ENCODE measurements at places on chromosomes 7 and 10.

DNA sequence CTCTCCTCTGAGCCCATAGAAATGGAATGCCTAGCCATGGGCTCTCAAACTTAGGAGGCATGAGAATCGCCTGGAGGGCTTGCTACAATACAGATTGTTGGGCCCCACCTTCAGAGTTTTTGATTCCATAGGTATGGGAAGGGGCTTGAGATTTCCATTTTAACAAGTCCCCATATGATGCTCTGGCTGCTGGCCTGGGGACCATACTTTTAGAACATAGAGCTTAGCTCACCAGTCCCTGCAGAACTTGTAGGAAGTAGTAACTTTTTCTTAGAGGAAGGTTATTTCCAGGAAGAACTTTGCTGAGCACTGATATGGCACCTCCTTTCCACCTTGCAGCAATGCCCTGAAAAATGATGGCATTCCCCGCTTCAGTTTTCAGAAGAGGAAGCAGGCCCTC lies 177.0 kb upstream of the ZMIZ1 start:
- DNase-seq: no peak

DNA sequence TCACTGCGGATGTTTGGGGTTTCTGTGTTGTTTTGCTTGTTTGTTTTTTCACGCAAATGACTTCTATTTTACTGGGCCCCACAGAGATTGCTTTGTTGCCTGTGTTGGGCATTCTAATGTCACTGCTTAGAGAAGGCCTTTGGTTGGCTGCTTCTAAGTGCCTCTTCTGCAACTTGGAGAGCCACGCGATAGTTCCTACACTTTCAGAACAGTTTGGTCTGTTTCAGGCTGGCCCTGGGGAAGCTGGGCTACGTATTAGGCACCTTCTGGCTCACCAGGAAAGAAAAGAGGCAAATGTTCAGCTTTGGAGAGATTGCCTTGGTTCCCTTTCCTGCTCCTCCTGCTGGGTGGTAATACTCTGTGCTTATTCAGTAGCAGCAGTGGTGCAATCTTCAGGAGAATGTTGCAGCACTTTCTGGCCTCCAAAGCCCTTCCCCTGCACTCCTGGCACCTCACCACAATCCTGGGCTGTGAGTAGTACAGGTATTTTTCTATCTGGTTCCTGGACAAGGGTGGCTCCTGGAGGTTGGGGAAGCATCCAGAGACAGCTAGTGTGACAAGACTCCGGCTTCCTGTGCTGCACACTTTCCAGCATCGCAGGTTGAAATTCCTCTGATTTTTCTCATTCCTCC lies 1.2 kb downstream of the ANTXRL start:
- no peak for DNase-seq

DNA sequence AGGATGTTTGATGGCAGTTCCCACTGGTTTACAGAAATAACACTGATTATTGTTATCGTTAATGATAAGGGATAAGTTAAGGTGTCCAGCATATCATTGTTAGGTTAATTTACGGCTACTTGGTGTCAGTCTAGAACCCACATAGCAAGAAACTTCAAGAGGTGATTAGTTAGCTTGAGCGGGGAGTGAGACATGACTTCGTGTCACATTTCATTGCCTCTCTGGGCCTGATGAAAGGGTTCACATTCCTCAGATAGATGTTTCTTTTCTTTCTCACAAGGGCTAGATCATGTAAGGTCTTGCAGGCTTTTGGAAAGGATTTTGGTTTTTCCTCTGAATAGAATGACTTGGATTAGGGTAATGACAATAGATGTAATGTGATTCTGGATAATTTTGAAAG lies 26.7 kb downstream of the WAC start:
- no peak for DNase-seq

DNA sequence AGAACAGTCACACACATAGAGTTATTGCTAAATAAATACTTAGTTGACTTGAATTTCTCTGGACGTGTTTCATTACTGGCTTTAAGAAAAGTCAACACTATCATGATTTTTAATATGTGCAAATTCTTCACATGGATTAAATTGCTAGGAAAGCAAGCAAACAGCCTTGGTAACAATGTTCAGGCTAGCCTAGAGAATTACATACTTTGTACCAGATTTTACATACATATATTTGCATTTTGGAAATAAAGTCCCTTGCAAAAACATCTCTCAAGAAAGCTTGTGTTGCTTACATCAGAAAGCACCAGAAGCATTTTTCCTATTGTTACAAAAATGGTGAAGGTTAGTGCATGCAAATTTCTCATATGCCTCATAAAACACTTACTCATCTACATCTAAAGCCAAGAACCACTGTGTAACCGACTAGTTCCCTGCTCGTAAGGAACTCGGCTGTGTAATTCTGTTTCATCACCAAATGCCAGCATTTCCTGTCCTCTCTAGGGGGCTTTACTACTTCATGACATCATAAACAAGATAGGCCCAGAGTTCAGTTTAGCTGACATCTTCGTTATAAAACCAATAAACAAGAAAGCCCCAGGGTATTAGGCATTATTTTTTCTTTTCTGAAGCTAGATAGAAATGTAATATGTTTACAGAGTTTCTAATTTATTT lies 87.8 kb downstream of the CFAP58 start:
- DNase-seq: no peak

- no peak for DNase-seq
Observed at GRCh38 chr7:115252461-115252860, 330.6 kb downstream of the MDFIC start.

DNA sequence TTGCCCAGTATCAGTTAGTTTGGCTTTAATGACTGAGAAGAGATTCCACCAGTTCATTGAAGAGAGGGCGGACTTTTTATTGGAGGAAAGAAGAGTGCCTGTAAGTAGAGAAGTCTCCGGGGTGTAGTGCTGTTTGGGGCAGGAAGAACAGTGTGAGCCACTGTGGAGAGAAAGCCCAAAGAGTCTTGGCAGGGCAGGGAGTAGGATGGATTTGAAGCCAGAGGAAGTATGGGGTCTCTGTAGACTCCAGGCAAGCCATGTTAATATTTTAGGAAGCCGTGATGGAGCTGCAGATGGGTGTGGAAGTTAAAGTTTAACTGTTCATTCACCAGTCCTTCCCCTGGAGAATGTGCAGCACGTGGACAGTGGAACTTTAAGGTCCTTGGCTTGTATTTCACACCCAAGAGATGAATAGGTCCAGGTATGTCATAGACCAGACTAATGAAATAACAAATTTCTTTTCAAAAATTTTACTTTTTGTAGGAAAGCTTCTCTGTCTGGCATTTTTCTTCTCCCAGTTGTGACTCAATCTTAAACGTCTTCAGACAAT lies 54.1 kb downstream of the TCF7L2 start:
- DNase-seq: no peak

GRCh38 chr7:75879771-75880184 lies 944 bp downstream of the RHBDD2 start:
- DNase-seq: no peak

GRCh38 chr7:140238778-140239652 lies 62.2 kb upstream of the KDM7A start:
- no peak for DNase-seq

DNA sequence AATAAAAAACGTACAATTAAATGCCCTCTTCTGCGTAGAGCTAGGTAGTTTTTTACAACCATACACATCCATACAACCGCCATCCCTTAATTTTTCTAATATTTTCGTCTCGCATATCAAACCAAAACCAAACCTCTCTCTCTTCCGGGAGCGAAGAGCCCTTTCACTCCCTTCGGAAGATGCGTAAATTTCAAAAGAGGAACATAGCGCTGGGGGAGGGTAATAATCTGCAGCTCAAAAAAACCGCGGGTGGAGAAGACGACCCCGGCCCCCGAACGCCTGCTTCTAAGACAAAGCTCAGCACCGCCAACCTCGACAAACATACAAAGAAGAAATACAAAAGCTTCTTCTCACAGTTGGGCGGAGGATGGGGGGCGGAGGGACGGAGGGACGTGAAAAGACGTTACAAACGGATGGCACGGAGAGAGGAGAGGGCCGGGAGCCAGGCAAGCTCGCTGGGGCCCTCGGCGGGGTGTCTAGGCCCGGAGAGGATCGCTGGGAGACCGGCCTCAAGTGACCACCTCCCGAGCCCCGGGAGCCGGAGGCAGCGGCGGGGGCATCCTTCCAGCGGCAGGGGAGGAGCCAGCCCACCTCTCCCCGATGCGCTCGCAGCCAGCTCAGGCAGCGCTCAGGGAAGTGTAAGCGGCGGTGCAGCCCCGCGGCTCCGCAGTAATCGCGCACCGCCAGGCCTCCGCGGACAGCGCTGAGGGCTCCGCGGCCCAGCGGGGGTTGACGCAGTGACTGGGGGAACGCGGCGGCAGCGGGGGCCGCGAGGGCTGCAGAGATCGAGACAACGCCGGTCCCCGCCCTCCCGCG lies 851 bp downstream of the MKRN1 start:
- DNase-seq: peak; percentile 26

All from cerebellar cortex (tissue), 1 donor.